CD4-positive, alpha-beta T cell treated with Interleukin-12 subunit alpha and Interleukin-12 subunit beta, for 1 hour (primary cell): ENCODE measurements at places on chromosomes 7 and 10.

GRCh38 chr7:28908775-28909174 is 49.4 kb downstream of the TRIL start:
- DNase-seq: no peak

DNA sequence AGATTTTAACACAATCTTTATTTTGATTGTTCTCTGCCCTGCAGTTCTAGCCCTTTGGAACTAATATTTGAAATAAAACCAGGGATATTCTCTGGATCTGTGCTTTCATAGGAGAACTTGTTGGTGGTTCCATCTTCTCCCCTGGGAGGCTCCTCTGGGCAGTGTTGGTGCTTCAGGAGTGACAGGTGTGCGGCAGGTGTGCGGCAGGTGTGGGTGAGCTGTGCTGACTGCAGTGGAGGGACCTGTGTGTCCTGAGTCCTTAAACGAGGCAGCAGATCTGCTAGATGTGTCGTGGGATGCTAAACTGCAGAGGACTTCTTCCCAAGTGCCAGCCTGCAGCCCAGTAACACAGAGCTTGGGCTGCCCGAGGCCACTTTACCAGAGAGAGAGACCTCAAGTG is 98.4 kb downstream of the LYZL1 start:
- no peak for DNase-seq

DNA sequence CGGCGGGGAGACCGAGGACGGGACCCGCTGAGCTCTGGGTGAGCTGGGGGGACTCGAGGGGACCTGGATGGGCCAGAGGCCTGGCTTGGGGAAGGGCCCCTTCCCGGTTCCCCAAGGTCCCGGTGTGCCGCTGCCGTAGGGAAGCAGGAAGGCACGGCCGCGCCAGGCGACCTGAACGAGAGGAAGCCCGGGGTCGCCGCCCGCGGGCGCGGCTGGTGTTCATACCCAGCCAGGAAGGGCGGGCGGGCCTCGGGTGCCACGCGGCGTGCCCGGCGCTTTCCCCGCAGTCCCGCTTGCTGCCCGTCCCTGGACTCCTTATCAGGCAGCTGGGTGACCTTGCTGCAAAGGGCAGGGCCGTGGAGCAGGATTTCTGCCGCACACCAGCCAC is 38.0 kb downstream of the ZNF777 start:
- DNase-seq: no peak

DNA sequence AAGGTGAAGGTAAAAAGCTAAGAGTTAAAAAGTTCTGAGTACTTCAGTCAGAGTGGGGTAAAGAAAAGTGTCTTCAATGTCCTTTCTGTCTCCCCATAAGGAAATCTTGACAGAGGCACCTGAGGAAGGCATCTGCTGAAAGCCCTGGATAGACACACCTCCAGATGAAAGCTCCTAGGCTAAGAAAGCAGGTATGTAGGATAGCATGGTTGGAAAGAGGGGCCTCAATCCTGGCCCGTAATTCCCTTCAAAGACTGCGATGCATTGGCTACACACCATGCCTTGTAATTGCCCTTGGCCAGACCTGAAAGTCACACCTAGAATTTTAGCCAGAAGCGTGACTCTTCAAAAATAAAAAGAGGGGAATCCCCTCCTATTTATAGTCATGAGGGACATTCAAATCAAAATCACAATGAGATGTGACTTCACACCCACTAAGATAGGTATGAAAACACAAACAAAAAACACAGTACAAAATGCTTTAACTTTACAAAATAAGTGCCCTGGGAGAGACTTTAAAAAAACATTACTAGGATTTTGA is 809.7 kb downstream of the IPMK start:
- DNase-seq: no peak

DNA sequence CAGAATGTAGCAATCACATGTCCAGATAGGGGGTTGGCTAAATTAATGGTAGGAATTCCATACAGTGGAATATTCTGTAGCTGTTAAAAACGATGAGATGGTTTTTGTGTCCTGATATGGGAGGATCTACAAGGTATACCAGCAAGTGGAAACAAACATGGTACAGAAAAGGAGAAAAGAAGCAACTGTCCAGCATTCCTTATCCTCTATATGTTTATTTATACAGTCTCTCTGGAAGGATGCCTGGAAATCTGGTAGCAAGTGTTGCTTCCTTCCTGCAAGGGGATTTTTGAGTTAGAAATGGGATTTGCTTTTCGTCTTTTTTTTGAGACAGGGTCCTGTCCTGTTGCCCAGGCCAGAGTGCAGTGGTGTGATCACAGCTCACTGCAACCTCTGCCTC is 19.3 kb downstream of the IL15RA start:
- DNase-seq: no peak
